Adipocyte (in vitro differentiated cells): ENCODE measurements at places on chromosomes 13 and 19.
A peak's percentile ranks its signal among the peaks of the same experiment; 100 is the strongest.

DNA sequence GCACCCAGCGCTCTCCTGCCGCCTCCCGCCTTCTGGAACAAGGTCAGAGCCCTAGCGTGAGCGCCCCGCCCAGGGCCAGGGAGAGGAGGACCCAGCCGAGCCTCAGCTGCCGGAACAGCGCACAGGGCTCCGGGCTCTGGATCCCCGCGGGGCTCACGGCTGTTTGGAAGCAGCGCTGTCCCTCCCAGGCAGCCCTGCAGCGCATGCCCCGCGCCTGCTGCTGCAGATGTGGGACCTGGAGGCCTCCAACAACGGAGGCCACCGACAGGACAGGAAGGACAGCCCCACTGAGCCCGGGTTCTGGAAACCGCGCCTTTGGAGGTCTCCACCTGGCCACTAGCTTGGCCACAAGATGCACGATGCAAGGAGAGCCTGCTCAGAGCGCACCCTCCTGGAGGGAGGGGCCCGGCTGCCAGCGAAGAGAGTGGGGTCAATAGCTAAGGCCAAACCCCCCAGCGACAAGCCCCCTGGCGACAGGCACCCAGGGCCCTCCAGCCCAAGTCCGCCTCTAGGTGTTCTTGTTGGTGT, 12.6 kb downstream of the ZSCAN18 start:
- DNase-seq, result no peak

DNA sequence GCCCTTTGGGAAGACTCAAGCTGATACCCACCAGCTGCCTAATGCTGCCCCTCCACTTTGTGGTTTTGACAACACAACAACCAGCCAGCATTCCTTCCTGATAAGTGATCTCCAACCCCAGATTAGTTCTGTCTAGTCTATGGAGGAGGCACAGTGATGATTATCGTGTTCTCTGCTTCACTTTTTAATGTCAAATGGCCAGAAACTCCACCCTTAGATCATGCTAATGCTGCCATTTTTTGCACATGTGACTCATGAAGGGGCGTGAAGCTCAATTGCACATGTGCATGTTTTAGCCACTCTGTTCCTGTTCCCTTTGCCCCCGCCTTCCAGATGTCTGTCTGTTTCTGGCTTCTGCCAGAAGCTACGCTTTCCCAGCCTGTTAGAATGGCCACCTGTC, 199.8 kb downstream of the COG6 start:
- DNase-seq, result no peak

DNA sequence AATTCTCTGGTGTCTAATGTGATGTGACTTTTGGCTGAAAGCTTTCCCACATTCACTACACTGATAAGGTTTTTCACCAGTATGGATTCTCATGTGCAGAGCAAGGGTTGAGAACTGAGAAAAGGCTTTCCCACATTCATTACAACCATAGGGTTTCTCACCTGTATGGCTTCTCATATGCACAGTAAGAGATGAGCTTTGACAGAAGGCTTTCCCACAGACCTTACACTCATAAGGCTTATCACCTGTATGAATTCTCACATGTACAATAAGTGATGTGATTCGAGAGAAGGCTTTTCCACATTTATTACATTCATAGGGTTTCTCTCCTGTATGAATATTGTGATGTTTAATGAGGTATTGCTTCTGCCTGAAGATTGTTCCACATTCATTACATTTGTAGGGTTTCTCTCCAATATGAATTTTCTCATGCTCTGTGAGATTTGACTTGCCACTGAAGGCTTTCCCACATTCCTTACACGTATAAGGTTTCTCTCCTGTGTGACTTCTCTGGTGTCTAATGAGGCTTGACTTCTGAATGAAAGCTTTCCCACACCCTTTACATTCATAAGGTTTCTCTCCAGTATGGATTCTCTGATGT, 14.0 kb downstream of the ZNF260 start:
- no peak for DNase-seq

GRCh38 chr19:35595928-35596327, 10.0 kb downstream of the PMIS2 start:
- no peak for DNase-seq

DNA sequence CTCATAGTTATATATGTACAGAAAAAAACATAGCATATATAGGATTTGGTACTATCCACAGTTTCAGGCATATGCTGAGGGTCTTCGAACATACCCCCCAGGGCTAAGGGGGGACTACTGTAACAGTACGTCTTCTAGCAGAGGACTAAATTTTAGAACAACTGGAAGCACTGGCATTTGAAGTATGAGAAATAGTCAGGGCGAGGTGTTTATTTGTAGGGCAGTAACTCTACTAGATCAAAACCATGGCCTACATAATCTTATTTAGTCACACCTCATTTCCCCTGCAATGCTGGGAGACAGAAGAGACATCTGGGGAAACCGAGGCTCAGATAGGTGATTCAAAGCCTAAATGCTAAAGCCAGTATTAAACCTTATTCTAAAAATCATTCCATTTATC, 245.6 kb downstream of the DCT start:
- DNase-seq, result no peak

- DNase-seq, result no peak
These were observed 71.5 kb upstream of the GJB6 start for GRCh38 chr13:20303636-20304035.

DNA sequence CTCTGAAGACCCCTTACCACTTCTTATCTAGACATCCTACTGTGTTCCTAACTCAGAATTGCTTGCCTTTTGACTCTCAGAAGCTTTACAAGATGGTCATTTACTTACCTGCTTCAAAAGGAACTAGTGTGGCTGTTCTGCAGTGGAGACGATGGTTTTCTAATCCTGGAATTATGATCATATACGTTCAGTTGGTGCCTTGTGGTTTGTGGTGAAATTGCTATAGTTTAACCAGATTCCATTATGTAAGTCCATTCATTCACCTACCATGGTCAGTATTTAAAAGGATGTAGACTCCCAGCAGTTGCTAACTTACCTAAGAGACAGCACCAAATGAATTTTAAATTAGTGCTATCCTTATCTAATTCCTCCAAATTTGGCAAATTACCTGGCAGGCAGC, 210.9 kb downstream of the SHISA2 start:
- no peak for DNase-seq

- peak; percentile 62 for DNase-seq
These were observed 9.7 kb downstream of the DEDD2 start for GRCh38 chr19:42207767-42208271.

GRCh38 chr13:59024434-59024833, 1139.3 kb downstream of the DIAPH3 start:
- no peak for DNase-seq

- no peak for DNase-seq
These were observed 349.3 kb upstream of the SPRY2 start for GRCh38 chr13:80690208-80690607.

DNA sequence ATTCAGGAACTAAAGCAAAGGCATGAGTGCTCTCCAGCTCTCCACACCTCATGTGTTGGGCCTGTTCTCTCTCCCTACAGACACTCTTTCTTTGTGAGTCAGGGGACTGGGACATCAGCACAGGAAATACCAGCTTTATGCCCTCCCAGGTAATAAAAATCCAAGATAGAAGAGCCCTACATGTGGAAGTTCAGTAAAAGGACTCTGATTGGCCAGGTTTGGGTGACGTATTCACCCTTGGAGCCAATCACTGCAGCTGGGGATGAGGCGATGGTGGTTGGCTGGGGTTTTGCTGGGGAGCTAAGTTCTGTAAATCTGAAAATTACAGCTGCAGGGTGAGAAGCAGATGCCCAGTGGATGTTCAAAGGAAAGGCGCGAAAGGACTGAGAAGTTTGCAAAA, 32.5 kb downstream of the CCDC70 start:
- no peak for DNase-seq

- peak; percentile 66 for DNase-seq
These were observed 20.7 kb downstream of the SETDB2 start for GRCh38 chr13:49464621-49465325.

DNA sequence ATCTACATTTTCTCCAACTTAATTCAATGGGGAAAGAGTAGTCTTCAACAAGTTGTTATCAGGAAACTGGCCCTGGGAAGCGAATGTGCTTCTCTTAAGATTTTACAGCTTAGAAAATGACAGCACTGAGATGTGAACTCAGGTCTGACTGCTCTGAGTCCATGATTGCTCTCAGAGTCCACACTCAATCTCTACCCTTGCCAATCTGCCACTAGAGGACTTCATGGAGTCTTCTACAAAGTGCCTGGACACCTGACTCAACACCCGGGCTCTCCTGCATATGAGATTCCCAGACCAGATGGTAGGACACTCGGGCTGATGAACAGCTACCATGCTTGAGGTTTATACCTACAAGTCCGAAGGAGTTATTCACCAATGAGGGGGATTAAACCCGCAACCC, 74.8 kb downstream of the ABCC4 start:
- no peak for DNase-seq

DNA sequence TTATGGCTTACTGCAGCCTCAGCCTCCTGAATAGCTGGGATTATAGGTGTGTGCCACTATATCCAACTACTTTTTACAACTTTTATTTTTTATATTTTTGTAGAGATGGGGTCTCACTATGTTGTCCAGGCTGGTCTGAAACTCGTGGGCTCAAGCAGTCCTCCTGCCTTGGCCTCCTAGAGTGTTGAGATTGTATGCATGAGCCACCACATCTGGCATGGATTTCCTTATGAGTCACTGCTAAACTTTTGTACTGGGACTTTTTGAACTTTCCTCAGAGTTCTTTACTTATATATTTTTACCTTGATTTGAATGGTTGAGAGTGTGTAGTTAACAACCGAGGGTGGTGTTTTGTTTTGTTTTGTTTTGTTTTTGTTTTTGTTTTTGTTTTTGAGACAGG, 33.4 kb downstream of the DNAJC3 start:
- DNase-seq, result peak; percentile 48

DNA sequence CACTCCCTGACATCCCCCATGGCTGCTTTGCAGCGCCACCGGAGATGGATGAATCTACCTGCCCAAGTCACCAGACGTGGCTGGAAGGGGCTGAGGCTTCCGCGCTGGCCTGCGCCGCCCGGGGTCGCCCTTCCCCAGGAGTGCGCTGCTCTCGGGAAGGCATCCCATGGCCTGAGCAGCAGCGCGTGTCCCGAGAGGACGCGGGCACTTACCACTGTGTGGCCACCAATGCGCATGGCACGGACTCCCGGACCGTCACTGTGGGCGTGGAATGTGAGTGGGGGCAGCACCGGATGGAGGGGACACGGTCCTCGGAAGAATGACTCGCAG, 4.6 kb downstream of the ICAM5 start:
- no peak for DNase-seq
